Esophagus mucosa (tissue), 1 donor: ENCODE measurements at places on chromosomes 7 and 10. TPM values are rescaled to one million over a fixed set of nuclear protein-coding genes. Genes with fewer than 3 reads are reported as not detected.

- ATAC-seq: no peak
Observed at GRCh38 chr10:131963350-131963749, 18.4 kb downstream of the BNIP3 start.

The RPP30 gene
- 27.5 TPM for total RNA-seq

DNA sequence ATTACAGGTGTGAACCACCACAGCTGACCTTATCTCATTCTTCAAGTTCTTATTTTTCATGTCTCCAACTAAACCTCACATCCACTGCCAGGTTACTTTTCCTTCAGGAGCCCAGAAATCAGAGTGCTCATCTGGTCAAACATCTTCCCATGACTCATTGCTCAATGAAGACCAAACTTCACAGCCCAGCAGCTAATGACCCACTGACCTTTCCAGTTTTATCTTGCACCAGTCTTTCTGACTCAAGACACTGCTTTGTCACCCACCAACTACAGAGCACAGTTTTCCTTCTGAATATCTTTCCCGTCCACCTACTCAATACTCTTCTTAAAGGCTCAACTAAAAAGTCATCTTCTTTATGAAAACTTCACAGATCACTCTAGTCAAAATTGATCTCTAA is 245.1 kb downstream of the CHCHD3 start:
- no peak for ATAC-seq

The MMD2 gene
- not detected for total RNA-seq

DNA sequence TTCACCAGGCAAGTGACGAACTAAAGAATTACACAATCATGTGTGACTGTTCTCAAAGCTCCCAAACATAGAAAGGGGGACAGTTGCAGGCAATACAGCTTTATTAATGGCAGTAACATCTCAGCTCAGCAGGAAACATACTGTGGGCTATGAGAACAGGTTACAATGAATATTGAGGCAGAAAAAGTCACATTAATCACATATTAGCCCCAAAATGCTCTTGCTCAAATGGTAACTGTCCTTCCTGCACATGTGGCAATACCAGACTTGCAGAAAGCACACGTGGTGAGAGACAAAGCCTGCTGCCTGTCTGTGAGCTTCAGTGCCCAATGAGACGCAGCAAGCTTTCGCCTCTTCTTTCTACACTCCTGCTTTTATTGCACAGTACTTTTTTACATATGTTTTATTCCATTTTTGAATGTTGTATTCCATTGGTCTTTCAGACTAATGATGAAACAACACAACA is 104.9 kb upstream of the ACBD5 start:
- no peak for ATAC-seq

DNA sequence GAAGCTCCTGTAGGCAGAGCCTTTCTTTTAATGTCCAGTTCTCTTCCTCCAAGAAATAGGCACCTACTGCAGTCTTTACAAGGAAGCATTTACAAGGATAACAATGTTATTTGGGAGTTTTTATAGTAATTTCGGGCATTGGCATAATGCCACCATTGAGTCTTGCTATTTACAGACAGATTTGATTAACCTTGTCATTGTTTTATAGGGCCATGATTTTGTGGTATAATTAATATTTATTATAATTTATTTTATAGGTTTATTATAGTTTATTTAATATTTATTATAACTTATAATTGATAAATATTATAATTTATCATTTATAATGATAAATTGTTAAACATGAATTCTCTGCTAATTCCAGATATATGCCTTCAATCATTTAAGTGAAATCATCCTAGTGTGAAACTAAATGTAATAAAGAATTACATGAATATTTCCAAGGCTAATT is 573 bp upstream of the POT1 start:
- ATAC-seq: no peak

- ATAC-seq: no peak
Observed at GRCh38 chr10:11446864-11447263, 164.6 kb downstream of the USP6NL start.

DNA sequence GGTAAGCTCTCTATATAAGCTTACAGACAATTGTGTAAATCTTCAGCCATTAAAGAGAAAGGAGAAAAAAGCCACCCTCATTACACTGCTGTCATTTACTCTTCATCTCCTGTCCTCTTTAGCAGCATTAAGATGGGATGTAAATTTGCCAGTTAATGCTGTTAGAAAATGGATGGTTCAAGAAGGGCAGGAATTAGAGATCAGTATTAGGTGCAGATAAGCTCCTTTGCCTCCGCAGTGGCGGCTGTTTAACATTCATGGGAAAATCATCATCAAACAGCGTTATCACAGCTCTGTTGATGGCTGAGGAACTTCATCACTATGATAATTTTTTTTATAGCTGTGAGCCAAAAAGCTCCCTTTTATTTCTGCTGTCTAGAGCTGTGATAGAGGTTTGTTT is 61.8 kb upstream of the FAM204A start:
- no peak for ATAC-seq

GRCh38 chr7:116955801-116956476 is 2.6 kb downstream of the ST7 start:
- ATAC-seq: no peak

DNA sequence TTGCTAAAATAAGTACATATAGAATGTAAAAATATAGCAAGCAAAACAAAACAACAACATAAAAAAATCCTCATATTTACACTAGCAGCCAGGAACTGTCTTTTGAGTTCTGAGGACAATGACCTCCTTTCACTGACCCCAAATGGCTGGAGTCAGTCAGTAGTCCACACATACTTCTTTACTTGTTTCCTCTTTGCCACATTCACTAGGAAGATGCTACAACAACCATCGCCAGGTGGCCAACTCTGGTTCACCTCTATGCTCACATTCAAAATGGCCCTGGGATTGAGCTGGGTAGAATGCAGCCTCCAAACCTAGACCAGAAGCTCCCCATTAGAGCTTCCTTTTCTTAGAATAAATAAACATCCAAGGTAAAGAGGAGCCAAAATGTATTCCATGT is 356.2 kb downstream of the PLXNA4 start:
- ATAC-seq: no peak

The FRA10AC1 gene
- 11.8 TPM for total RNA-seq

DNA sequence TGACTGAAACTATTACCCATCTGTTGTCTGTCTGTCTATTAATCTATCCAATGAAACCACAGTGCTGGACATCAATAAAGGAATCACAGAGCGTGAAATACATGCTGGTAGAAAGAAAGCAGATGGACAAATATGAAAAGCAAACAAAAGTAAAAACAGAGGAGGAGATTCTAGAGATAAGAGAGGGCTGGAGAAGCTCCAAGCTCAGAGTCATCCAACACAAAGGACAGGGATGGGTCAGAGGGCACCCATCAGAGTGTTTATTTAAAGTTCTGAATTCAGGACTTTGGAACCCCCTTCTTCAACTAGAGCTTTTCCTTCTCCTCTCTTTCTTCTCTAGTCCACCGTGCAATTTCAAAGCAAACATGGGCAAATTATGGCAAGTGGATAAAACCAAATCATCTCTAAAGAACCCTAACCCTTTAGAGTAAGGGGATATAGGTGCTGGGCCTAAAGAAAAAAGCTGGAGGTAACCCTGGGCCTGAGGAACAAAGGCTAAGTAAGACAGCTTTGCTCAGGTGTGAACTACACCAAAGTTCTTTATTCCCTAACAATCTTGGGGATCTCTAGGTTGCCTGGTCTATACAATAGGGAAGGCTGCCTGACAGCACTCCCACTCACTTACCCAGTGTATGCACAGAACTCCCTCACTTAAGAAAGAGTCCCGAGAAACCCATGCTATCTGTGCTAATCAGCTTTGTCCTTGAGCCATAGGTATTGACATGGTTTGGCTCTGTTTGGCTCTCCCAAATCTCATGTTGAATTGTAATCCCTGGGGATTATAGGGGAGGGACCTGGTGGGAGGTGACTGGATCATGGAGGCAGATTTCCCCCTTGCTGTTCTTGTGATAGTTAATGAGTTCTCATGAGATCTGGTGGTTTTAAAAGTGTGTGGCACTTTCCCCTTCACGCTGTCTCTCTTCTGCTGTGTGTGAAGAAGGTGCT is 97.0 kb downstream of the BAMBI start:
- ATAC-seq: no peak

DNA sequence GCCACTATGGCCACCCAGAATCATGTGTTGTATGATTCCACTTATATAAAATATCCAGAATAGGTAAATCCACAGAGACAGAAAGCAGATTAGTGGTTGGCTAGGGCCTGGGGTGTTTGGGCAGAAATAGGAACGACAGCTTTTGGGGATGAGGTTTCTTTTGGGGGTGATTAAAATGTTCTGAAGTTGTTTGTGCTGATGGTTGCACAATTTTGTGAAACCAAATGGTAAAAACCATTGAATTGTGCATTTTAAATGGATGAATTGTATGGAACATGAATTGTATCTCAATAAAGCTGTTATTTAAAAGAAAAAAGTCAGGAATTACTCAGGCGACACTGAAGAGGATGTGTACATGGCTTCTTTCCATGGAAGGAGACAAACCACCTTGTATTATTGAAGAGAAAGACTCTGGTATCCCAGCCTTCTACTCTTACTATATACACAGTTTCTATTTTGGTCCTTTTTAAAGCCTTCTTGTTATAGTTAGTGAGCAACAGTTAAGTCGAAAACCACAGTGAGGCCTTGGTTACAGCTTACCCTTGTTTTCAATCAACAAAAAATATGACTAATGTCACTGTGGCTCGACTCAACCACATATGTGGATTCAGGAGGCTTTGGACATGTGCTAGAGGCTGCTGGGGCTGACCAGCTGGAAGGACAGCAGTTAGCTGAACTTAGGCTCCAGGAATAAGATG is 57.1 kb upstream of the KMT2E start:
- ATAC-seq: no peak

DNA sequence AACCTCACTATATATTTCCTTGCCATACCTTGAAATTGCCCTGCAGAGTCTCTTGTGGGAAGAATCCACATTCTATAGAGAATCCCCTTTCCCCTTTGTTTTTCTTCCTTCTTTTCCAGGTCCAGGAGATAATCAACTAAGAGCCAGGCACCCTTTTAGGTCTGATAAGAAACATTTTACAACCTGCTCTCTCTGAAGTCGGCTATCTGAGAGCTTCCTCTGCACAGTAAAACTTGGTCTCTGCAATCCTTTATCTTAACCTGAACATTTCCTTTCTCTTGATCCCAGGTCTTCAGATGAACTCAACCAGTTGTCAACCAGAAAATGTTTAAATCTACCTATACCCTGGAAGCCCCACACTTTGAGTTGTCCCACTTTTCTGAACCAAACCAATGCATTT is 19.5 kb upstream of the PTER start:
- no peak for ATAC-seq

The SLC18A2 gene
- 0.12 TPM for total RNA-seq

DNA sequence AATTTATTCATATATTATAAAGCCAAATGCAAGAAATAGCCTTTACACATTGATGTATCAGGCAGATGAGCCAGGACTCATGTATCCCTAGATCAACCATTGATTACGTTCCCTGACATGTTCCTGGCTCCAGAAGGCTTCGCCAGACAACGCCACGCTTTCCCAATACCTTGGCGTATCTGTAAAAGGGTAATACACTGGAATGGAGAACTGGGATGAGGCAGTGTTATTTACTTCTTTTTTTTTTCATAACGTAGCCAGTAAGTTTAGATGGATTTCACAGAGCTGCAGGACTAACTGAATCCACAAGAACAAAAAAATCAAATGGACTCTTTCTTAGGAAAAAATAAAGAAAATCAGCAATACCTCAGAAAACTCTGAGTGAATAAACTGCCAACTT is 588.1 kb upstream of the SEMA3D start:
- no peak for ATAC-seq

DNA sequence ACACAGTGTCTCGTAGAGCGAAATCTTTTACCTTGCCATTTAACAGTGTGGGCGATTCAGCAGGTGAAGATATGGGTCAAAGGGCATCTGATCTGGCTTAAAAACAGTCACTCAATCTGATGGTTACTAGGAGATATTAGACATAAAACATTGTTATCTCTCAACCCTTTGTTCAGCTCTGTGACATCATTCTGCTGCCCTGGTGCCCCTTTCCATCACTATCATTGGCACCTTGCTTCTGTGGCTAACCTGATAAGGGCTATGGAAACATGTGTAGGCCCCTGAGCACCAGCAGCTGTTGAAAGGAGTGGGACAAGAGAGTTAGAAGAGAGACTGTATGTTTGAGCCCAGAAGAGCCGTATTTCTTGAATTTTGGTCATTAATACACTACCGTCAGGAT is 650.3 kb downstream of the PHTF2 start:
- ATAC-seq: no peak

DNA sequence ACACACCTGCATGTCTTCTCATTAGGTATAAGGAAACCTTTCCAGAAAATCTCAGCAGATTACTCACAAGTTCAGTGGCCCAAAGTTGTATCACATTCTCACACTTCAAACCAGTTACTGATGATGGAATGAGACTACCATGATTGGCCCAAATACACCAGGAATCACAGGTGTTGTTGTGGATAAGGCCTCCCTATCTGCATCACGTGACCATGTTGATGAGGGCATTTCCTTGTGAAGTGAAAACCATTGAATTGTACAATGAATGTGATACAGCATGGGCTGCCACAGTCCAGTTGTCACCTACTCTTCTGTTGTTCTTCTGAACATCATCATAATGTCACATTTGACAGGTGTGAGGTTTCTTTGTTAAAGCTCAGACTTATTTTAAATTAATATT is 431.7 kb downstream of the AUTS2 start:
- no peak for ATAC-seq

The NAT16 gene
- not detected for total RNA-seq

The ZFAND2A gene
- 13.5 TPM for total RNA-seq

GRCh38 chr7:107998660-107999480 is 4.1 kb downstream of the LAMB1 start:
- no peak for ATAC-seq

- no peak for ATAC-seq
Observed at GRCh38 chr10:78985973-78986818, 82.6 kb upstream of the ZMIZ1 start.

The COL13A1 gene
- 0.92 TPM for total RNA-seq

The HOXA6 gene
- total RNA-seq: 1.7 TPM

DNA sequence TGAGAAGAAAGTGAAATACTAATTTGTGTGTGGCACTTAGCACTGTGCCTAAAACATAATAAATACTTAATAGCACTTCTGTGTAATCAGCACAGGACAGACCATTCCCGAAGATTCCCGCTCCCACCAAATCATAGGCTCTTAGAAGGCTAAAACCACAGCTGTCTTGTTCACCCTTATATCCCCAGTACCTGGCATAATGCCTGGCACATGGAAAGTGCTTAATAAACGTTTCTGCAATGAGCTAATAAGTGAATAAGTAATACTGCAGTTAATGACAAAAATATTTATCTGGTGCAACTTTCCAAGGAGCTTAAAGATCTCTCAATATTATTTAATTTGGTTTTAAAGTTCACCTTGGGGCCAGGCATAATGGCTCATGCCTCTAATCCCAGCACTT is 43.2 kb downstream of the MTURN start:
- no peak for ATAC-seq
